ENCODE measurements at places on chromosomes 2 and 18. TPM values are rescaled to one million over a fixed set of nuclear protein-coding genes. Genes with fewer than 3 reads are reported as not detected.

Gene REG3A
- total RNA-seq: not detected

Gene MGAT5
- total RNA-seq: 63.1 TPM

Gene G6PC2
- not detected for total RNA-seq

Gene DYNC2LI1
- total RNA-seq: 4.8 TPM

Gene SS18
- total RNA-seq: 30.3 TPM

Gene TMEM127
- 89.0 TPM for total RNA-seq

Gene GAREM2
- total RNA-seq: 4.1 TPM

Gene CD8B2
- not detected for total RNA-seq

Gene HDLBP
- 387 TPM for total RNA-seq

Gene MLPH
- 24.2 TPM for total RNA-seq

Gene EIPR1
- 11.4 TPM for total RNA-seq

Gene NT5DC4
- total RNA-seq: not detected

Gene NFATC1
- total RNA-seq: 12.3 TPM

DNA sequence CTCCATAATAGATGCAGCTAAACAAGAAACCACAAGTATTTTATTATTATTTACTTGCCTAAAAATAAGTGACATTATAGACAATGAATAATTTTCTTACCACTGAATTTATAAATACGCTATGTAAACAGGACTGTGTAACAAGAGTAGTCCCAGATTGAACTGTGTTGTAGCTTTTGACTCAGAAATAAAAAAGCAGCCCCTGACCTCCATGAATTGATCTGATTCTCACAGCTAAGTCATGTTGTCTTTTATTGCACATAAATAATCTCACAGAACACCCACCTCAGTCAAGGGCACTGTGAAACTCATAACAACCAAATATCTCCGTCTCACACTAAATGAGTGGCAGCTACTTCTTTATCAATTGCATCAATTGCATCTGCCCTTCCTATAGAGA, 171.6 kb downstream of the TMX3 start:
- DNase-seq: no peak

- no peak for DNase-seq
Observed at GRCh38 chr18:79300413-79300812, 95.3 kb upstream of the NFATC1 start.

DNA sequence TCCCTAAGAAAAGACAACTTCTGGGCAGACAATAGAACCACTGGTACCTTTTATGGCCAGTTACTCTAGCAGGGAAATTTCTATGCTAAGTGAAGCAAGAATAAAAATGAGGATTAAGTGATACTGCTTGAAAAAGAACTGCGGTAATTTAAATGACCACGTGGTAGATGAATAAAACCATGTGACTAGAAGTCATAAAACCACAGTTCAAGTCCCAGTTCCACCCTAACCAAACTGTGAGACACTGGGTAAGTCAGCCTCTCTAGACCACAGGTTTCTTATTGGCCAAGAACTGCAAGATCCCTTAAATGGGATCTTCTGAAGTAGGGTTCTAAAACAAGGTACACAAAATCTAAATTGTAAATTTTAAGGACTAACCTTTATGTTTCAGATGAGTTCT, 12.7 kb downstream of the TMEM237 start:
- no peak for DNase-seq

- DNase-seq: no peak
Observed at GRCh38 chr2:198711484-198711883, 746.3 kb downstream of the SATB2 start.

DNA sequence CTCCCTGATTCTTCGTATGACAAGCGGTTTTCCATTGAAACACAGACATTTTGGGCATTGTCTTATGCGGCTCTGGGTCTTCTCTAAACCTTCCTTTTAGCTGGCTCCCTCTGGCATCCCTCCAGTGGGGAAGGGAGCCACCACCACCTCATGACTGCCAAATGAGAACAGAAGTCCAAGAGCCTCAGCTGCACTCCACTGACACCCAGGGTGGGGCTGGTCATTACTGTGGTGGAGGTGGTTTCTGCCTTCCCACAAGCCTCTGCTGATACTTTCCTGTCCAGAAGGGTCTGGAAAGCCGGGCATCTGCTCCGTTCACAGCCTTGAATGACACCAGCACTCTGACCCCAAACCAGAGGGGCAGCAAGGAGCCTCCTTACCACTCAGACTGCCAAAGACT, 213.5 kb downstream of the ZNF516 start:
- DNase-seq: no peak

DNA sequence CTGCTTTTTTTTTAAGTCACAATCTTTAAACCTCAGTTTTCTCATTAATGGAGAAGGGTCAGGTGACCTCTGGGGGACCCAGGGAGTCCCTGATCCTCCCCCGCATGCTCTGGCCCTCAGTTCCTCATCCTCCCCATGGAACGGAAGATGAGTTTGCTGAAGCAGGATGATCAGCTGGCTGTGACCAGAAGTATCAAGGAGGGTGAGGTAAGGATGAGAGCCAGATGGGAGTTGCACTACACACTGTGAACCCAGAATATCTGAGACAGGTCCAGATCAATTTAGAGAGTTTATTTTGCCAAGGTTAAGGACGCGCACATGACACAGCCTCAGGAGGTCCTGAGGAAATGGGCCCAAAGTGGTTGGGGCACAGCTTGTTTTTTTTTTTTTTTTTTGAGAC, 3.8 kb downstream of the CATIP start:
- DNase-seq: peak; percentile 46

DNA sequence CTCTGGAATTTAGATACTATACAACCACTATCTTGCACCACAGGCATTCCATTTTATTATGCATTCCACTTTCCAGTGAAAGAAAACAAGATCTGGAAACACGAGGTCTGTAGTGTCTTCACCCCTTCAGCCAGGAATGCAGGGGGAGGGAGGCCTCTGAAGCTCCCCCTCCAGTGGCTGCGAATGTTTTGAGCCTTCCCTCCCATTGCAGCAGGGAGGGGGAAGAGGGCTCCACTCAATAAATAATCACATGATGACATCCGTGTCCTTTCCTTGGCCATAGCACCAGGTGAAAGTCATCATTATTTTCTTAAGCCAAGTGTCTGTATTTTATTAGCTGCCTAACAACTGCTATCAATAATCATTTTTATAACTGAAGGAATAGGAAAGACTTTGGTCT, 38.6 kb downstream of the ALPK2 start:
- no peak for DNase-seq

DNA sequence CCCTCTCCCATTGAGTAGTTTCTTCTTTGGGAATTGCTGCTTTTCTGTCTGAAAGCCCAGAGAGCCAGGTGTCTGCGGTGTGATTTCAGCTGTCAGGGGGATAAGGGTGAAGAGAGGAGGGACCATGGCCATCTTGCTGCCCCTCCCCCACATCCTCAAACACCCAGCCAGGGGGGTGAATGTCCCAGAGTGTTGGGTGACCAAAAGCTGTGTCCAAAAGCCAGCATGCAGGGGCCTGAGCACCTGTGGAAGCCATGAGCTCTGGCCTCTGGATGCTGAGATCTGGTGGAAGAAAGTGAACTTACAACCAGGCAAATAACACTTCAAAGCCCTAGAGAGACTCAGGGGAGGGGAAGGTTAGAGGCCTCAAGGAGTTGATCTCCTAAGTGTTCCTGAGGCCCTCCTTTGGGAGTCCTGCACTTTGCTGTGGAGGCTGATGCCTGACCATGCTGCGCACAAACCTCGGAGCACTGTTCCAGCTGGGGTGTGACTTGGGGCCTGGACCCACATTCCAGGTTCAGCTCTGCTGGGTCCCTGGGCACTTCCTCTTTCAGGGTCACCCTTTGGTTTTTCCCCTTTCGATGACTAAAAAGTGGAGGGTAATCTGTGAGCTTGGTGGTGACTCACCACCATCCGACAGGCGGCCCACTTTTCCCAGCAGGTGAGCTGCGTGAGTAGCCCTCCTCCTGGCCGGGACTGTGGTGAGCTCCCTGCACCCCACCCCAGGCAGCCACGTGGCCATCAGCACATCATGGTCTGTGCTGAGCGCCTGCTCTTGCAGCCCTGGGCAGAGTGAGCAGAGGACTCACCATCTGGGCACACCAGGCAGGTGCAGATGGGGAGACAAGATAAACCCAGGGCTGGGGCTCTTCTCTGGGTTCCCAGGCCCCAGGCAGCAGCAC, 66.8 kb upstream of the FOSL2 start:
- DNase-seq: no peak

- peak; percentile 45 for DNase-seq
Observed at GRCh38 chr2:118970396-118971135, 28.6 kb downstream of the MARCO start.

GRCh38 chr2:120456867-120457266, 110.9 kb downstream of the INHBB start:
- no peak for DNase-seq

- no peak for DNase-seq
Observed at GRCh38 chr2:152863826-152864225, 145.4 kb downstream of the ARL6IP6 start.

DNA sequence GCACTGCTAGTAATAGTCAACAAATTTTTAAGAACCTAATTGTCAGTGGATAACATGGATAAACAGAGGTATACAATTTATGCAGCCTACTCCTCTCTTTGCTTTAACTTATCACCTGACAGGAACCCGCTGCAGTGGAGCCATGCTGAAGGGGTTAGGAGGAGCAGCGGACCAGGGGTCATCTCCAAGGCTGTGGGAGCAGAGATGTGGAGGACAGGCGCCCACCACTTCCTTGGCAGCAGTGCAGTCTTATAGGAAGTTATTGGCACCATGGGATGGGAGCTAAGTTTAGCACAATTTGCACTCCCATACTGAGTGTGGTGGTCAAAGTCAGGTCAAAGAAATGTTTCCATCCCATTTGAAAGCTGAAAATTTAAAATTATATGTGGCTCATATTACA, 35.6 kb downstream of the HDLBP start:
- no peak for DNase-seq

- DNase-seq: no peak
Observed at GRCh38 chr2:66982766-66983165, 414.4 kb upstream of the ETAA1 start.

- no peak for DNase-seq
Observed at GRCh38 chr2:238920601-238921001, 72.7 kb downstream of the TWIST2 start.

DNA sequence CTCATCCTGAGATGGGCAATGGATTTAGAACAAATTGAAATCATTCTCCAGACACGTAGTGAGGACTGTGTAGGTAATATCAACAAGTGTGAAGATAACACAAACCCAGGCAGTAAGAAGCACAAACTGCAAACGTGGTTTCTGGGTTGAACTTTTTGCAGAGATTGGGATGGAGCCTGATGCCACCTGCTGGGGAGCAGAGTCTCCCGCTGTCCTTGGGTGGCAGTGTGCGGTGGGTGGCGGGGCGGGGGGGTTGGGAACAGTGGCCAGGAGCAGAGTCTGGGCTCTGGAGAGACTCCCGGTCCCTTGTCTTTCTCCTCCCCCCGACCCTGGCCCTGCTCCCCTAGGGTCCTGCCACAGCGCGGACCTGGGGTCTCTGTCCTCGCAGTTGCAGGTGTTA, 19.5 kb downstream of the TRAF3IP1 start:
- DNase-seq: no peak

DNA sequence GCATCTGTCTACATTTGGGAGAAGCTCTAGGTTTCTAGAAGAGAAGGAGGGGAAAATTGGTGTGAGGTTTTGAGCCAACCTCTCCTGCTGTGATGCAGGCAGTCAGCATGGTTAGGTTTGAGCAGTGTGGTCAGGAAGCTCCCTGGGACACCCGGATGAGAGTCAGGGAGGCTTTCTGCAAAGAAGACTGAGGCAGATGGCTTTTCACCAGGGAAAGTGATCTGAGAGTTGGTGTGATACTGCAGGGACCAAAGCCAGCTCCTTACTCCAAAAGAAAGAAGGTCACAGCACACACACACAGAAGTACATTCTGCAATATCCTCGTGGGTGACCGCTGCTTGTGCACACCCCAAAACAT, 75.8 kb upstream of the BCL11A start:
- DNase-seq: no peak

DNA sequence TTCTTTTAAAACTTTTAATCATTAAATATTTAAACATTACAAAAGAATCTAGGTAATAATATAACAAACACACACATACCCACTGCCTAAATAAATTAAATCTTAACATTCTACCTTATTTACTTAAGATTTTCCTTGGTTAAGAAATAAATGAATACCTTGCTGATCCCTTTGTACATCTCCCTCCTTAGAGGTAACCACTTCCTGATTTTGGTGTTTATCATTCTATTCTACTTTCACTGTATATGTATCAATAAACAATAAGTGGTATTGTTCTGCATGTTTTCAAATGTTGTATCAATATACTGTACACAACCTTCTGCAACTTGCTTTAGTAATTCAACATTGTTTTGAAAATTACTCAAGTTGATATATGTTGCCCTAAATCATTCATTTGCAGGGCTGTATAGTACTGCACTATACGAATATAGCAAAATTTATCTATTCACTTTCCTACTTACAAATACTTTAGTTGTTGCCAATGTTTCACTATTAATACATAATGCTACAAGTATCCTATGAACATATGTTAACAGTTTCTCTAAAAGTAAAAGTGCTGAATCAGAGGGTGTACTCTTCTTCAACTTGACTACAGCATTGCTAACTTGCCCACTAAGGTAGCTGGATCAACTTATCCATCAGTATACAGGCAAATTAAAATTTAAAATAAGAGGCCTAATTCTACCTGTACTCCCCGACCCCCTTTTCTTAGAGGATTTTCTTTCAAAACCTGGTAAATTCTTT, 65.8 kb downstream of the MEMO1 start:
- no peak for DNase-seq

DNA sequence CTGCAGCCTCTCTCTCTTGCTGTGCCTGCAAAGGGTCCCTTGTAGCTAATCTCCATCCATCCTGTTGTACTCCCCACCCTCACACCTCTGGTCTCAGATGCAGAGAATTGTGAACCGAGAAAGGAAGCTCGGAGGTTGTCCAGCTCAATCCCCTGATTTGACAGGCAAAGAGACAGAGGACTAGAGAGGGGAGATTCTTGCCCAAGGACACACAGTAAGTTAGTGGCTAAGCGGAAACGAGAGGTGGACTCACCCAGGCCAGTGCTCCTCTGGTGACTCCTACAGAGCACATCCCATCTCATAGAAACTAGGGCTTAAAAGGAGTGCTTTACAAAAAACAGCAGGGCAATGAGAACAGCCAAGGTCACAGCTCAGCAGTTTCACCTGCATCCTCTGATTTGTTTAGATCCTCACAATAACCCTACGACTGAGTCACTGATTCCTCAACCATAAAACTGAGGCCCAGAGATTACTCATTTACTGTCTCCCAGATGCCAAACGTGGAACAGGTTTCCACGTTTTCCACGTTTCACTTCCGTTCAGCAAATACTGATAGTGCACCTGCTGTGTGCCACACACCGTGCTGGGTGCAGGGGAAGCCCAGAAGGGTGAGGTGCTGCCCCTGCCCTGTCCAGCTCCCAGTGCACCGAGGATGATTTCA, 22.1 kb downstream of the EHD3 start:
- no peak for DNase-seq

- DNase-seq: peak; percentile 17
Observed at GRCh38 chr2:104658904-104659591, 194.9 kb upstream of the POU3F3 start.

GRCh38 chr2:158716921-158717320, 78.2 kb upstream of the DAPL1 start:
- DNase-seq: no peak

All from heart left ventricle (tissue), 16 donors.